ENCODE measurements at places on chromosomes 3 and 15. TPM values are rescaled to one million over a fixed set of nuclear protein-coding genes. Genes with fewer than 3 reads are reported as not detected.
A peak's percentile ranks its signal among the peaks of the same experiment; 100 is the strongest.

DNA sequence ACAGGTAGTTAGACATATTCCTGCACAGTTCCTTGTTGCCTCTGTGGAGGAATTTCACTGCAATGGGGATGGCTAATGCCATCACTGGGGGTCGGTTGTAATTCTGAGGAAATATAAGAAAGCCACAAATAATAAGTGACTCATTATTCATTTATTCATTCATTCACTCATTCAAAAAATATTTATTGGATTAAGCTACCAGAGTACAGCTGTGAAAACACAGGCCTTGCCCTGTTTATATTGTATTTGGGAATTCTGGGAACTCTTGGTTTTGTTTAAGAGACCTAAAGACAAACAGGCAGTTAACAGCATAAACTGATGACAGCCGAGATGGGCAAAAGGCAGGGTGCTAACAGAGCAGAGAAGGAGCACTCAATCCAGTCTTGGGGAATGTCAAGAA is 23.6 kb downstream of the PTX3 start:
- no peak for DNase-seq

DNA sequence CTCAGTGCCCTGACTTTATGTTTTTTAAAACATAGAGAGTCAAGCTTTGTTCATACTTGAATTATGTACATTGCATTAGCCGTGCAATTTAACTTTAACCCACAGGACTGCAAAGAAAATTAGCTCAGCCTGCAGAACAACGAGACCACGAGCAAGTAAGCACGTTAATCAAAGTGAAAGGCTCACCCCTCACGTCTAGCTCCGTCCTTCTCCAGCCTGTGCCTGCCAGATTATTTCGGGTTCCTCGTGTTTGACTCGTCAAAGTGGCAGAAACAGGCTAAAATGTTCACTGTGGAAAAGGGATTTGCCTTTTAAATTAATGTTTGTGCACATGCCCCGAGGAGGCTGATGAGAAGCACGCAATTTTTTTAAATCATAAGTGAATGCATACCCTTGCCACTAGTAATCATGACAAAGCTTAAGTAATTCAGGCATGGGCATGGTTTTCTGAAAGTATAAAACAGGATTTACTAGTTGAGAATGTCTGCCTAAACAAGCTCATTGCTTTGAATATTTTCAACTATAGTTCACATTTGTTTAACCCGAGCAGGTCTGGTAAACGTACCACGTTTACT is 15.3 kb downstream of the ZBTB38 start:
- peak; percentile 49 for DNase-seq

HYAL1 gene
- 0.28 TPM for total RNA-seq

CORO2B gene
- total RNA-seq: 0.16 TPM

Data from activated CD4-positive, alpha-beta T cell treated with anti-CD3 and anti-CD28 coated beads, Interleukin-2, amount 10 ng/mL, durations not matched to agents 24 days and 14 days (primary cell).